ENCODE measurements at places on chromosomes 5 and 9.

- DNase-seq: no peak
These were observed 22.2 kb downstream of the FBXL7 start for GRCh38 chr5:15522187-15522520.

GRCh38 chr5:40587376-40587775, 92.3 kb upstream of the PTGER4 start:
- peak; percentile 20 for DNase-seq

- DNase-seq: no peak
These were observed 33.5 kb downstream of the KCNMB1 start for GRCh38 chr5:170355601-170356098.

DNA sequence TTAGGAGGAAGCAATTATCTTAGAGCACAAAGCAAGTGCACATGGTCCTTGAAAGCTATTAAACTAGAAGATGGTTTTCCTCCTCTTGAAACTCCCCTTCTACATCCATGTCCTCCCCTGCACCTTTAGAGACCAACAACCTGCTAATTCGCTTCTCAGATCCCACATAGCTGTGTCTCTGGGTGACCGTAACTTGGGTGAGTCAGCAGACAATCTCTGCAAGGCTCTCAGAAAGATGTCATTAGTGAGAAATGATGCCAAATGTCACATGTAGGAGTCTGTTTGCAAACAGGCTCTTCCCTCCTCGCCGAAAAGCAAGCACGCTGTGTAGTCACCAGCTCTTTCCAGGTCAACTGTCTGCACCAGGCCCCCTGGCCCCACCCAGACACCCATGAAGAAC, 291.8 kb downstream of the SLIT3 start:
- DNase-seq: no peak

GRCh38 chr5:77972469-77973252, 196.5 kb upstream of the TBCA start:
- DNase-seq: no peak

- DNase-seq: no peak
These were observed 51.9 kb downstream of the CTNNA1 start for GRCh38 chr5:138805096-138805495.

GRCh38 chr5:150589862-150590601, 50.4 kb upstream of the SYNPO start:
- DNase-seq: peak; percentile 20

GRCh38 chr9:108783326-108783725, 72.5 kb downstream of the ACTL7B start:
- DNase-seq: no peak

- DNase-seq: peak; percentile 68
These were observed 129.0 kb downstream of the COL23A1 start for GRCh38 chr5:178461004-178461730.

DNA sequence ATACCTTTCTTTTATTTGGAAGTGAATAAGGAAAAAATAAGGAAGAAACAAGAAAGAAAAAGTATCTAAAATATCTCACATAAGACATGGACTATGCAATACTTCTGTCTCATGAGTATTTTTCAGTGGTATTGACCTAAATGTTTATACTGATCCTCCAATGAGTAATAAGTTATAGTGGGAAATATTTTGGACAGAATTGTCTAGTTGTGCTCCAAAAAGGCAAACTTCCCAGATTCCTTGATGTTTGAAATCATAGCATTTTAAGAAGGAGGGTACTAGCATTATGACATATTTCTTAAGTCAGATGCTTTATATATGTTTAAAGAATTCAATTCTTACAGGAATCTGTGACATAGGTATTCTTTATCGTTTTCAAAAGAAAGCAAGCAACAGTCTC, 34.5 kb upstream of the BASP1 start:
- DNase-seq: no peak

- no peak for DNase-seq
These were observed 17.9 kb upstream of the GPR151 start for GRCh38 chr5:146533882-146534281.

DNA sequence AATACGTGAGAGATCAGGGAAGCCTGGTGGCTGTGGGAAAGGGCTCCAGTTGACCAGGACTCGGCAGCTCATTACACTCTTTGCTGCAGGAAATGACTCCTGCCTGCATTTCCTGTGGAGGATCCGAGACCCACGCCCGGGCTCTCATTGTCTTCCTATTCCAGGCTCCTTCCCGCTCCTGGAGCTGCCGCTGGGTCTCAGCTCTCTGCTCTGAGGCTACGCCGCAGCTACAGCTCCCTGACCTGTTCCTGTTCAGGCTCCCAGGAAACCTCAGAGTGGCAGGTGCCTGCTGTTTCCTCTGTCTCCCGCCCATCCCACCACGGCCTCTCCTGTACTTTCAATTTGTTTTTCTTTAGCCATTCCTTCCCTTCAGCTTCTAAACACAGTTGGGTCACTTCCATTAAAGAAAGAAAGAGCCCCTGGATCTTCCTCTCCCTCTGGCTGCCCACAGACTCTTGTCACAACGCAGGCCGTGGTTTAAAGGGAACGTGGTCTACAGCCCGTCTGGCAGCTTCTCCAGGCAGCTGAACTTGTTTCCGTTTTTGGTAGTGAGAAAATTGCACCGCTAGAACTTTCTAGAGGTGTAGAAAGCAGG, 71.5 kb downstream of the IL6ST start:
- DNase-seq: no peak

GRCh38 chr5:139633295-139634027, 14.7 kb upstream of the CXXC5 start:
- DNase-seq: peak; percentile 80

DNA sequence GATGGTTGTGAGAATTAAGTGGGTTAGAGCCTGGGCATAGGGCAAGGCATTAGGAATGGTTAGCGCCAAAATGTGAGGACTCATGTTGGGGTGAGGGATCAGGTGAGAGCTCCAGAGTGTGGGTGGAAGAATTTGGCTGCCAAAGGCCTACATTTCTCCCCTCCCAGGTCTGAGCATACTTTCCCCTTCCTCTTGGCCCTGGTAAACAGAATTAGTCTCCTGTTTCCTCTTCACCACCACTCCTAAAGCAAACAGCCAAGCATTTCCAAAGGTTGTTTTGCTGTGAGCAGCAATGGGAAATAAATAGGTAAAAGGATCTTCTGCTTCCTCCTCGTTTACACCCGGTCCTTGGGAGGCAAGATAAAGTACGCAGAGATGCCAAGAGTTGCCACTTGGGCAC, 132.5 kb downstream of the ZSWIM6 start:
- no peak for DNase-seq

DNA sequence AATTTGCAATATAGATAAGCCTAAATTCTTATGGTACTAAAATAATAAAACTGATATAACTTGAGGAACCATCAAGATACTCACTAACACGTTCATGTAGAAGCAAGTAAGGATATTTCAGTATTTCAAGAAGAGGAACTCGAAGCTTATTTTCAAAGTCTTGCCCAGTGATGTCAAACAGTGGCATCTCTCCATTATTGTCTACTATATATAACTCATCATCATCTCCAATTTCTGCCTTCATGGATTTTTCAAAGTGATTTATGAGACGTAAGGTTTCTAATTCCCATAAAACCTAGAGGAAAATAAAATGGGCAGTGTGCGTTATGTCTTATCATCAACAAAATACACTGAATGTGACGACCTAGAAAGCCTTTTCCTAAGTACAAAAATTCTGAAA, 8.6 kb downstream of the SETX start:
- DNase-seq: no peak

DNA sequence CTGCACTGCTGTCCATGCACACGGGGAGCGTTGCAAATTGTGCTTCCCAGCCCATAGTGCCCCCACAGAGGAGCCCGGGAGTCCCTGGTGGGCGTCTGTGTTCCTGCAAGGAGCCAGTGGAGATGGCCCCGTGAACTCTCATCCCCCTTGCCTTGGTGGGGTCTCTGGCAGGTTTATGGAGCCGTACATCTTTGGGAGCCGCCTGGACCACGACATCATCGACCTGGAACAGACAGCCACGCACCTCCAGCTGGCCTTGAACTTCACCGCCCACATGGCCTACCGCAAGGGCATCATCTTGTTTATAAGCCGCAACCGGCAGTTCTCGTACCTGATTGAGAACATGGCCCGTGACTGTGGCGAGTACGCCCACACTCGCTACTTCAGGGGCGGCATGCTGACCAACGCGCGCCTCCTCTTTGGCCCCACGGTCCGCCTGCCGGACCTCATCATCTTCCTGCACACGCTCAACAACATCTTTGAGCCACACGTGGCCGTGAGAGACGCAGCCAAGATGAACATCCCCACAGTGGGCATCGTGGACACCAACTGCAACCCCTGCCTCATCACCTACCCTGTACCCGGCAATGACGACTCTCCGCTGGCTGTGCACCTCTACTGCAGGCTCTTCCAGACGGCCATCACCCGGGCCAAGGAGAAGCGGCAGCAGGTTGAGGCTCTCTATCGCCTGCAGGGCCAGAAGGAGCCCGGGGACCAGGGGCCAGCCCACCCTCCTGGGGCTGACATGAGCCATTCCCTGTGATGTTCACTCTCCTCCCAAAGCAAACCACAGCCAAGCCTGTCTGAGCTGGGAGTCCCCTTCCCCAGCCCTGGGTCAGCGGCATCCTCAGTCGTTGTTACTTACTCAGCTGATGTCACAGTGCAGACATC, 3.1 kb downstream of the MRPS2 start:
- no peak for DNase-seq

DNA sequence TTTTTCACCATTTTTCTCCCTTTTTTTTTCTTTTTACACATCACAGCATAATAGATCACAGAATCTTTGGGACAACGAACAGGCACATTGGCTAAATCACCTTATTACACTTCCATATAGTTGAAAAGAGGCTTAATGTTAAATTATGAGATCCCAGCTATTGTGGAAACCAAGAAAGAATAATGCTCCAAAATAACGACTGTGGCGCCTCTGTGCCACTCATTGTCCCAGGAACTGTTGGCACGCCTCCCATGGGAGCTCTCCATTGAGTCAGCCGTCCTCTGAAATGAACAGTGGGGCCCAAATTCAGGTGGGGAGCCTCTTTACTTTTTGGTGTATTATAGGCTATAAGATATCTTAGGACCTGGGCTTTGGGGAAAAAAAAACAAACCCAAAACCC, 82.2 kb upstream of the NFIB start:
- no peak for DNase-seq

GRCh38 chr5:74624931-74625505, 15.5 kb downstream of the ENC1 start:
- DNase-seq: no peak

DNA sequence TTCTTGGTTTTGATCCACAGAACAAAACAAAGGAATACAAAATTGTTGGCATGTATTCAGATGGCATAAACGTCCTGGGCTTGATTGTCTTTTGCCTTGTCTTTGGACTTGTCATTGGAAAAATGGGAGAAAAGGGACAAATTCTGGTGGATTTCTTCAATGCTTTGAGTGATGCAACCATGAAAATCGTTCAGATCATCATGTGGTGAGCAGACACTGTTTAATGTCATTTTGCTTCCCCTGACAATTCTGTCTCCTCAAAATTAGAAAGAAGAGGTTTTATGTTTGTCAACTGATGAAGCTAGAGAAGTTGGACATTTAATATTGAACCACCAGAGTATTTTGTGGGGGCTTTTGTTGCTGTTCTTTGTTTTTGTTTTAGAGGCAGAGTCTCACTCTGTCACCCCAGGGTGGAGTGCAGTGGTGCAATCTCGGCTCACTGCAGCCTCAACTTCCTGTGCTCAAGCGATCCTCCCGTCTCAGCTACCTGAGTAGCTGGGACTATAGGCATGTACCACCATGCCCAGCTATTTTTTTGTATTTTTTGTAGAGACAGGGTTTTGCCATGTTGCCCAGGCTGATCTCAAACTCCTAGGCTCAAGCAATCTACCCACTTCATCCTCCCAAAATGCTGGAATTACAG, 82.0 kb downstream of the SLC1A1 start:
- no peak for DNase-seq

DNA sequence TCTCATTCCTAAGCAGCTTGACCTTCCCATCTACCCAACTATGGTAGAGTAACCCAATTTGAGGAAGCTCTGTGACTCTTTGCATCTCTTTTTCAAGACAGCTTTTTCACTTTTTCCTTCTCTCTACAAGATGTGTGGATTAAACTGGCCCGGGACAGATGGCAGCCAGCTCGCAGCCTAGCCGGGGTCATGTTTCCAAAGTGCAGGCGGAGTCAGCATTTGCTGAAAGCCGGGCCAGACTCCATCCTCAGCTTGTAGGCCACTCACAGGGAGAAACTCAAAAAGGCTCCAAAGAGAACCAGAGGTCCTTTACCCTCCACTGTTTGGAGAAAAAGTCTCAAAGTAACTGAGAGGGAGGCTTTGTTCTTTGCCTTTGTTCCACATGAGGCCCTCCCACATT, 286.8 kb upstream of the PANK3 start:
- no peak for DNase-seq

- no peak for DNase-seq
These were observed 44.6 kb downstream of the PLPPR1 start for GRCh38 chr9:101073122-101073521.

- no peak for DNase-seq
These were observed 38.6 kb downstream of the RALGPS1 start for GRCh38 chr9:126953041-126953809.

GRCh38 chr5:113090336-113091106, 113.9 kb downstream of the DCP2 start:
- DNase-seq: no peak

- DNase-seq: no peak
These were observed 4.4 kb downstream of the SSNA1 start for GRCh38 chr9:137192859-137193258.

DNA sequence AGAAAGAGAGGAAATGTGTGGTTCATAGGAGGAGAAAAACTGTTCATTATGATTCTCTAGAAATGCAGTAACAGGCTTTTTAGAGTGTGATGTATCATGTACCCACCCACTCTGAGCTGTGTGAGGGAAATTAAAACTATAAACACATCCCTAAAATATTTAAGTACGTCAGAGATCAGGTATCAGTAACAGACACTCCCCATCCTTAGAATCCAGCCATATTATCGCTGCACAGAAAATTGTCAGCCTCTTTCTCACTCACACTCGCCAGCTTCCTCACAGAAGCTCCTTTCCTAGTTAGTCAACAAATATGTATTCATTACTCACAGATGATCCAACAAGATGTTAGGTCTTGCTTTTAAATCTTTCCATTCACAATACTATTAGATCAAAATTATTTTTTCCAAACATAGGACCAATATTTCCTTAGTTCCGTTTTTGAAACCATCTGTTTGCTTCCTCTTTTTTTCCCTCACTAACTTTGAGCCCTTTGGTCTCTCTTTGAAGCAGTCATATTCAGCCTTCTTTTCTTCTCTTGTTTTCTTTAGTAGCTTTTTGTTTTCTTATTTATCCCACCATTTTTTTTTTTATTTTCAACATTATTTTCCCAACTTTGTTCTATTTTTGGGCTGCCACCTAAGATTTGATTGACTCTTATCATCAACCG, 13.6 kb upstream of the MAST4 start:
- DNase-seq: no peak

Measured in T47D (cell line).